Thymus (tissue), 14 donors: ENCODE measurements at places on chromosomes 5 and 9. TPM values are rescaled to one million over a fixed set of nuclear protein-coding genes. Genes with fewer than 3 reads are reported as not detected.

The IFNA2 gene
- not detected for total RNA-seq

The ECM2 gene
- total RNA-seq, result 1.3 TPM

The TCF7 gene
- 265 TPM for total RNA-seq

The ADGRV1 gene
- 2.2 TPM for total RNA-seq

The SOHLH1 gene
- total RNA-seq, result not detected

The TXNDC8 gene
- not detected for total RNA-seq

The RGMB gene
- total RNA-seq, result 1.7 TPM

The SOX30 gene
- total RNA-seq, result 0.24 TPM

The SHISAL2B gene
- not detected for total RNA-seq

- no peak for DNase-seq
Measured at GRCh38 chr9:136854842-136855460, 2.8 kb downstream of the MAMDC4 start.

DNA sequence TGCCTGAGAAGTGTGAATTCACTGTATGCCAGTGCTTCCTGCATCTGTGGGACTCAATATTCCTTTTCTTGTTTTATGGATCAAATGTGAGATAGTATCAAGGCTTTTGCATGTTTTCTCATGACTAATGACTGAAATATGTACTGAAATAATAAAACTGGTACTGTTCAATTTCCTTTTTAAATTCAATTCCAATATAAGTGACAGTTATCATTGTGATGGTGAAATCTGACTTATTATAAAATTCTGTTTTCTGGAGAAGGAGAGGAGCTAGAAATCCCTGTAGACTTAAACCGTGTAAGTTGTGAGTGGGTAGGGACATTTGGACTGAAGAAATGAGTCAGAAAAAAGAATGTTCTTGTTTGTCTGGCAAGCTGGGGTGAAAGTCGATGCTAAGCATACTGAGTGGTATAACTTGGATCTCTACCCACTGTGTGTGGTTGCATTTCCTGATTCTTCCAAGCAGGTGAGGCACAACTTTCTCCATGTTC lies 245.2 kb downstream of the EFNA5 start:
- DNase-seq, result no peak

DNA sequence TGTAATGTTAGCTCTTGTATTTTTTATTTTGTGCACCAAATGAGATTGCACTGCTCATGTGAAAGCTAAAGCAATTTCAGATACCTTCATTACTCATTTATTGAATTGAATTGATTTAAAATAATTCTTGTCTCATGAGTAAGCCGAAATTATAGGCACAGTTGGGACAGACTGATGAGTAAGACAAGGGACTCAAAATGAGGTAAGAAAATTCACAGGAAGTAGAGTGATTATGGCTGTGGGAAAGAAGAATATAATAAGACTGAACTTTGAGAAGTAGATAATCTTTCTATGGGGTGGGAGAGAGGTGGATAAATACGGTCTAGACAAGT lies 51.1 kb downstream of the NUDT12 start:
- DNase-seq, result no peak

- DNase-seq, result no peak
Measured at GRCh38 chr9:98312365-98312764, 56.9 kb upstream of the TBC1D2 start.

DNA sequence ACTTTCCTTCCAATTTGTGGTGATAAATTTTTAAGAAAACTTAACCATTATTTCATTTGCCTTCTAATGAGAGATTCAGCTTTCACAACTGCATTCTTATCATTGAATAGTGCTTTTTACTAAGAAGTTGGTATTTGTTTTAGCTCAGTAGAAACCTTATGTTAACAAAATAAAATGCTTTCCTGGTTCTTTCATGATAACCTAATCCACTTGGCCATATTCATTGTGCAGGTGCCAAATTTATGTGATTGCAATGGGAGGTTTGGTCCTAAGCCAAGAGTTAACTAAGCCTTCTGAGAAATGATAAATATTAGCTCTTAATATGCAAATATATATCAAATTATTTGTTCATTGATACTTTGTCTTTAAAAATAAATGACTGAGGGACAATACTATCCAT lies 141.1 kb upstream of the TLE4 start:
- no peak for DNase-seq

GRCh38 chr5:134028496-134028895 lies 23.7 kb upstream of the VDAC1 start:
- no peak for DNase-seq

DNA sequence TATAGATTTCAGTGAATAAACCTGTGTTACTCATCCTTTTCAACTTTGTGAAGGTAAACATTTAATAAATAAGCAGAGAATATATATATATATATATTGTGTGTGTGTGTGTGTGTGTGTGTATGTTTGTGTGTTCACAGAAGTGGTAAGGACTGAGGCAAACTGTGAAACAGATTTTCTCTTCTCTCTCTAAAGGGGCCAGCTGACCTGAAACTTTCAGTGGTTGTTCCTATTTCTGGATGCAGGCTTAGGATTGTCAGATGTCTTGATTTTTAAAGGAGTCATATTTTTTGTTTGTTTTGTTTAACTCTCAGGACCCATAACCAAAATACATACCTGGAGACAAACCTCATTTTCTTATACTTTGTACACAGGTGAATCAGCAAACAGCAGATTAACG lies 714.9 kb upstream of the MEF2C start:
- no peak for DNase-seq

GRCh38 chr9:129334105-129334935 lies 156.3 kb upstream of the IER5L start:
- DNase-seq, result no peak

DNA sequence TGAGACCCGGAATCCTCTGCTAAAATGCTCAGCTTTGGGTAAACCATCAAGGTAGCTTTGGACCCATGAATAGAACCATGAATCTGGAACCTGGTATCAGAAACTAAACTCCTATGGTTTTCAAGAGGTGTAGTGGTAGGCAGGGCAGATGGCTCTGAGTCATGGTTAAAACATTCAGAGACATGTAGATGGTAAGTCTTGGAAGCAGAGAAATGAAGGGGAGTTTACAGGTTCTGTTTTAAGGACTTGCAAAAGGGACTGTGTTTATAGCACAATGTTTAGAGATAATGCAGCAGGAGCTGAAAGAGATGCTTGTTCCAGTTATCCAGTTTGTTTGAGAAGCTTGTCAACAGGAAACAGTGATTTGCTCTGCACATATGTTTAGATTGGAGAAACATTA lies 36.0 kb upstream of the FBN2 start:
- no peak for DNase-seq

DNA sequence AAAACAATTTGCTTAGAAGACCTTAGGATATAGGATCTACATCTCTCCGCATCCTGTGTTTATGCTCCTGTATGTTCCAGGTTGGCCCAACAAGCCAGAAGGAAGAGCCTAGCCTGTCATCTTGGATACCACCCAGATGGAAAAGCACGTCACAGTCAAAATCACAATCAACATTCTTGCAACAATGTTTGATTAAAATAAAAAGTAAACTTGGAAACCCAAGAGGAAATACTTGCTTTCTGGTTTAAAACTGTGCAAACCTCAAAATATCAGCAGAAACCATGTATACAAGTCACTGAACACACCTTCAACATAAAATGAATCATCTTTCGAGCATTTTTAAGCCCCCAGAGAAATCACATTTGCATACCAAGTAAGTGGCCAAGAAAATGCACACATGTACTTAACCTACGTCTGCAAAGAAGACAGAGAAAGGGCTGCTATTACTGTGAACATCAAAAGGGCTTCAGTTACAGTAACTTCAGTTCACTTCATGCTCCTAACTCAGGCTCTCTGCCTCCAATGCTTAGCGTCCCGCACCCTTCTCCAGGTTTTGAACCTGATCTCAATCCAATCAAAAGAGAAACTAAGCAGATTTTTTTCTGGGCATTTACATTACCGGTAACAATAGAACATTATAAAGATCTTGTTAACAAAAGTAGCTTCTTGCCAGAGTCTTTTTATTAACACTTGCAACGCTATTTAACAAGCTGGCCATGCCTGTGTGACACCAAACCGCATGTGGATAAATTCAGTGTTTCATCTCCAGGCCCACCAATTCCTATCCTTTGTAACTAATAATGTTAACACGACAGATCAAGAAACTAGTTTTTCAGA lies 1.3 kb downstream of the ENC1 start:
- peak; percentile 50 for DNase-seq

GRCh38 chr5:3564116-3564515 lies 31.5 kb upstream of the IRX1 start:
- no peak for DNase-seq

DNA sequence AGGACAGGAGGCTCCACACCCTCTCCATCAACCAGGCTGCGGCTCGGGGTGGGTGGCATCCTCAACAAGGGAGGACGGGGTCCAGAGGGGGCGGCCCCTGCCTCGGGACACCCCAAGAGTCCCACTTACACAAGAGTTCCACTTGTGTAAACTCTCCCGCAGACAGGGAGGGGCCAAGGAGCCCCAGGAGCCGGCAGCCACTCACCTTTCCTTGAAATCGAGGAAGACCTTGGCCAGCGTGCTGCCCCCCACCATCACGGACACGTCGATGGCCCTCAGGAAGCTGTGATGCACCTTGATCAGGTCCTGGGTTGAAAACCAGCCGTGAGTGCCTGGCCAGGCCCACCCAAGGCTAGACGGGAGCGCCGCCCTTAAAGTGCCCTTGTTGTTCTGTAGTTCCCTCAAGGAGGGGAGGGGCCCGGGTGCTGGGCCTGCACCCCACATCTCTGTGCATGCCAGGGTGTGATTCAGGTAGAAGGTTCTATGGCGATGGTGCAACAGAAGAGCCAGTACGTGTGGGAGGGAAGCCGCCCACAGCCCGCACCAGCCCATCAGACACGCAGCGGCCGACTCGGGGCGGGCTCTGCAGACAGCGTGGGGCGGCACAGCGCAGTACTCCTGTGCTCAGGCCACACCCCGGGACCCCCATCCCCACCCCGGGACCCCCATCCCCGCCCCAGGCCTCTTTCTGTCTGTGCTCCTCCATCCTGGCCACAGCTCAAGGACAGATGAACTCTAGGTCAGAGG lies 67.9 kb upstream of the SARDH start:
- DNase-seq, result no peak

DNA sequence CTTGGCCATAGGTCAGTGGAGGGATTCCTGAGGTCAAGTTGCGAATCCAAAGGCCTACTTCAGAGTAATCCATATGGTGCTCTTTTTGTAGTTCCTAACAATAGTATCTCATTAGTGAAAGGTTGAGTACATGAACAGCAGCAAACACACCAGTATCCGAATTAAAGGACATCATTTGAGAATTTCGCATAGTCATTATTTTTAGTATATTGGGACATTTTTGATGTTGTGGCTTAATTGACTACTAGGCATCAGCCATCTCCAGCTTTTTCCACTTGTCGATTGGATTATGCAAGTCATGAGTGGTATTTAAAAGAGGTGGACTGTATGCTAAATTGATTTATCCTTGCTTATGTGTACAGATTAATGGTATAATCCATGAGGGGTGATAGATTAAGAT lies 23.7 kb downstream of the MAP3K1 start:
- no peak for DNase-seq

GRCh38 chr5:88507261-88507660 lies 238.6 kb upstream of the TMEM161B start:
- DNase-seq, result no peak

GRCh38 chr5:178699681-178700253 lies 30.7 kb downstream of the ZNF354A start:
- DNase-seq, result no peak

GRCh38 chr9:88322906-88323566 lies 65.2 kb upstream of the SPIN1 start:
- DNase-seq, result peak; percentile 77

DNA sequence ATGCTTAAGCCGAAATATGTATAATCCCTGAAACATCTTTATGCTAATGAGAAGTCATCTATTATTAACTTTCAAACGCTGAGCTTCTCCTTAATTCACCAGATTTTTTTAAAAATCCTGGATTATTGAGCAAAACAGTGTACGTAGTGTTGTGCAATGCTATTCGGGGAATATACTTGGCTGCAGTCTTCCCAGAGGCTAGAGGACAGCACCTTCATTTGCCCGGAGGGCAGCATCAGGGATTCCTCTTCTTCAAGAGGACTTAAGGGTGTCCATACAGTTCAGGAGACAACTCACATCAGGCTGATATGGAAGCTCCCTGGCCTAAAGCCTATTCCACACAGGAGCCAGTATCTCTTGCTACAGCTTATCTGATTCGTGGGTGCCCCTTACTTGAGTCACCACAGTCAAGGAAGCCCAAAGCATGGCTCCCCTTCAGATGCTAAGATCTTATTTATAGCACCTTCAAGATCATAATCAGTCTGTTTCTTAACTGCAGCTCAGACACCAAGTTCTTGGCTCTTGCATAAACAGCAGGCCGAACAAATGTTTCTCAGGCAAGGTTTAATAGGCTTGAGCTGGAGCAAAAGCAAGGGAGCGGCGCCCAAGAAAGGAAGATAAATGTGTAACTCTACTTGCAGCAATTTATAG lies 29.4 kb downstream of the NUTM2F start:
- no peak for DNase-seq

DNA sequence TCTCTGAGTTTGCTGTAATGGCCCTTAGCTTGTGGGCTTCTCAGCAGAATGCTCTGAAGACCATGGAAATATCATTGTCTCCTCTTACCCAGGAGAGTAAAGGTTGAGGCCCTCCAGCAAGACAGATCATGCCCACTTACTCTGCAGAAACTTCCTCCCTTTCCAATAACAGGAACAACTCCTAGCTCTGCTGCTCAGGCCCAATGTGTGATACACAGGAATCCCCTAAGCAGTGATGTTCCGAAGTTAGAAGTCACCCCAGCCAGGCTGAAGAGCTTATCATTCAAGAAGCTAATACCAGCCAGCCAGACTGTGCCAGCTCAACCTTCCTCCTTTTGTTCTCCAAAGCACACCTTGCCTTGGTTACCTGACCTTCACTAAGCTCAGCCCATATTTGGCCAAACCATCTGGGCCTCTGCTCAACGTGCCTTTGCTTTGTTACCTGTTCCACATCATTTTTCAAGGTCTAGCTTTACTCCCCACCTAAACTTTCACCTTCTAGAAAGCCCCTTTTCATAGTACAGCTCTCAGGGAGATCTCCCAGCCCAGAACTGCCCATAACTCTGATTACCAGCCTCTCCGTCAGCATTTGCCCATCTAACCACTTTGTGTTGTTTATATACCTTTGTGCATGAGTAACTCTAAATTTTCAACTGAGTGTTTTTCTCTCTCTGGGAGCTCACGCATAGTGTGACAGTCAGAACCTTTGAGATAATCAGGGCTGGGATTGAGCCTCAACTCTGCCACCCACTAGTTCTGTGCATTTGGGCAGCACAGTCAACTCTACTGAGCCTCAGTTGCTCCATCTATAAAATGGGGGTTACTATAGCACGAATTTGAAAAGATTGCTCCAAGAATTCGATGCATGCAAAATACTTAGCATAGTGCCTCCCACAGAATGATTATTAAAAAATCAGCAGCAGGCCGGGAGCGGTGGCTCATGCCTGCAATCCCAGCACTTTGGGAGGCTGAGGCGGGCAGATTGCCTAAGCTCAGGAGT lies 107.6 kb upstream of the CPEB4 start:
- DNase-seq, result no peak

DNA sequence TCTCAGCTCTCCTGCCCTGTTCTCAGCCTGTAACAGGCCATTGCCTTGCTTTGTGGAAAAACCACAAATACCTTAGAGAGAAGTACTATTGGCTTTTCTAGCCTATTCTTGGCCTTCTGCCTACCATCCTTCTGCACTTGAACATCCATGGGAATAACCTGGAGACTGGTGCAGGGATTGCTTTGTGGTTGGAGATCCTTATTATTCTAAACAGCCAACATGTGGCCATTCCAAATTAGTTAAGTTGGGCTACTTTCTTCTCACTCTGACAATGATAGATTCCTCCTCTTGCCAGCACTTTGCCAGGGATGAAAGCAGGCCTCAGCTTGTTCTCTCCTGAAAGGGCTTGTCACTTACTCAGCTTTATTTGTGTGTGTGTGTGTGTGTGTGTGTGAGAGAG lies 240.4 kb downstream of the GLIS3 start:
- DNase-seq, result no peak
